Hypothalamus (tissue), 51 donors: ENCODE measurements at places on chromosomes 11 and 22.

- no peak for DNase-seq
Measured at GRCh38 chr22:33747576-33748180, 172.6 kb downstream of the LARGE1 start.

DNA sequence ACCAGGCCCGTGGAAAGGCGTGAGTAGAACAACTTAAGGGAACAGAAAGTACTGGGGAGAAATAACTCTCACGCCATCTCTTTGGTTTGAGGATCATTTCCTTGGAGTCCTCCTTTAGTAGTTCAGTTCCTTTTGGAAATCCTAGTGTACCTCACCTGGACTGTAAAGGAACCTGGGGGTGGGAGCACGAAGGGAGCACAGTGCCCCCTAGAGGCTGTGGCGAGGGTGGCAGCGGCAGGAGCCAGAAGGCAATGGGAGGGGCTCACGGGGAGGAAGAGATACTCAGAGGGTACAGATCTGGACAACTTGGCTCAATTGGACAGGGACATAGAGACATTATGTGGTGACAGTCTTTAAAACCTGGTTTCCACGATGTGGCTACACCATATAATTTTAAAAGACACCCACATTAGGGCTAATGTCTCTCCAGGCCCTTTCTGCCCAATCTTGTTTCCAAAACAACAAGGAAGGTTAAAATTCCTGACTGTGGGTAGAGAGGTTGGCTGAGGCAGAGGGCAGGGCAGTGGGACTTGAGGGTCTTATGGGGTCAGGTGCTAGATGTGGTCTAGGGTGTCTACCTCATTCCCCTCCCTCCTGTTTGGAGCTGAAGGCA is 87.0 kb downstream of the CSNK2A3 start:
- DNase-seq: peak; percentile 5

GRCh38 chr11:57417056-57417455 is 9.9 kb downstream of the SLC43A3 start:
- no peak for DNase-seq

- no peak for DNase-seq
Measured at GRCh38 chr11:43010042-43010441, 301.8 kb upstream of the API5 start.

DNA sequence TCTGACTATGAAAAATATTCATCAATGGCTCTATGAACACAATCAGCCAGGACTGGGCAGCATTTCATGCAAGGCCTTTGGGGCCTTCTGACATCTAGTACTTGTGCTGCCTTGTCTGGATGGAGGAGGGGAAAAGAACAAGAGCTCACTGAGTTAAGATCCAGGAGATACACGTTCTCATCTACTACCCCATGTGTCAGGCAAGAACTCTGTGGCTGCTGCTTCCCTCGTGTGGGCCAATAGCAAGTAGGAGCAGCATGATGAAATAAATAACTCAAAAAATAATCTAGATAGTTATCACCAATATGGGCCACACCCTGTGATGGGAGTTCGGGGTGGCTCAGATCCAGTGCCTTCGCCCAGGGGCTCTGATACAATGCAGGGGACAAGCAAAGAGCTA is 7.3 kb downstream of the KCNE3 start:
- DNase-seq: no peak

- DNase-seq: no peak
Measured at GRCh38 chr22:43442386-43443151, 30.8 kb downstream of the MPPED1 start.

- no peak for DNase-seq
Measured at GRCh38 chr22:30460147-30460546, 11.7 kb downstream of the SEC14L3 start.

- no peak for DNase-seq
Measured at GRCh38 chr22:29096736-29097669, 24.2 kb downstream of the KREMEN1 start.

DNA sequence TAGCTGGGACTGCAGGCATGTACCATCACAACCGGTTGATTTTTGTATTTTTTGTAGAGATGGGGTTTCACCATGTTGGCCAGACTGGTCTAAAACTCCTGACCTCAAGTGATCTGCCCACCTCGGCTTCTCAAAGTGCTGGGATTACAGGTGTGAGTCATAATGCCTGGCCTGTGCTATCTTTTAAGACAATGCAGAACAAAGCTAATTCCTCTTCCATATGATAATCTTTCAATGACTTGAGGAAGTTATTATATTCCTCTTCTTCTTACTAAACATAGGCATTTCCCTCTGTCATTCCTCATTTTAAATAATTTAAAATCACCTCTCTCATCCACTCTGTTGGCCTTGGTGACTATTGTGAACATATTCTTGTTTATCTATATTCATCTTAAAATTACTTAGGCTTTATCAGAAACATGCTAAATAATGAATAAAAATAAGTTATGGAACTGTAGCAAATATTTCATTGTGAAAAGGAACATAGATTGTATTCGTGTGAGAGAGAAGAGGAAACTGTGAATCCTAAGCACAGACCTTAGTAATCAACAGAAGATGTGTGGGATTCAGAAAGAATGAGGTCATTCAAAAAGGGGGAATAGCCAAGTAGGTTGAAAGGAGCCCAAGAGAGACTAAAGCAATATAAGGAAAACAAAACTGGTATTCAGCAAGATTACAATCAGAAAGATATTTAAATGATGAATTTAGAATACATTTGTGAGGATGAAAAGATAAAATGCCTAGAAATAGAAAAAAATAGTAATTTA is 269.4 kb downstream of the TTC28 start:
- no peak for DNase-seq

GRCh38 chr11:84671325-84671999 is 955.7 kb downstream of the DLG2 start:
- DNase-seq: no peak

DNA sequence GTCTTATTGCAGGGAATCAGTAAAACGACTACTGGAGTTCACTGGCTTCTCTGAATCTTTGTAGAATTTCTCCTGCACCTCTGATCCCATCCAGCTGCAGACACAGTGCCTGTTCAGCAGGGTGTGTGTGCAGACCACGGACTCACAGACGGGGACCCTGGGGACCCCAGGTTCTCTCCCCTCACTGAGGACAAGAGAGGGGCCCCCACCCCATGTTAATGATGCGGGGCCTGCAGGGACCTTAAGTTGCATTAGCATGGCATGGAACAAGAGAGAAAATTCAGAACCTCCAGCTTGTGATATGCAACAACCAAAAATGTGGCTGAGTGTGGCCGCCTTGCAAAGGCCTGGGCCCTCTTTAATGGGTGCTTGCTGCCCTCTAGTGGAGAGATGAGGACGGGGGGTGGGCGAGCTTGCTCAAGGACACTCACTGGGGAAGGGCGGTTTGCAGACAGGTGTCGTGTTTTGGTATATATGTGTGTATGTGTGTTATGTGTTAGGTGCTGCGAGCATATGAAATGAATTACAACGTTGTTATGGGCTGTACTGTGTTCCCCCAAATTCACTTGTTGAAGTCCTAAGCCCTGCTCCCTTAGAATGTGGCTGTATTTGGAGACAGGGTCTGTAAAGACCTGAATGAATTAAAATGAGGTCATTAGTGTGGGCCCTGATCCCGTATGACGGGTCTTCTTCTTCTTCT is 84.4 kb upstream of the SEPTIN5 start:
- DNase-seq: peak; percentile 62

- DNase-seq: no peak
Measured at GRCh38 chr11:21053466-21053865, 384.1 kb downstream of the NELL1 start.

GRCh38 chr11:109604481-109605400 is 182.8 kb downstream of the C11orf87 start:
- no peak for DNase-seq

DNA sequence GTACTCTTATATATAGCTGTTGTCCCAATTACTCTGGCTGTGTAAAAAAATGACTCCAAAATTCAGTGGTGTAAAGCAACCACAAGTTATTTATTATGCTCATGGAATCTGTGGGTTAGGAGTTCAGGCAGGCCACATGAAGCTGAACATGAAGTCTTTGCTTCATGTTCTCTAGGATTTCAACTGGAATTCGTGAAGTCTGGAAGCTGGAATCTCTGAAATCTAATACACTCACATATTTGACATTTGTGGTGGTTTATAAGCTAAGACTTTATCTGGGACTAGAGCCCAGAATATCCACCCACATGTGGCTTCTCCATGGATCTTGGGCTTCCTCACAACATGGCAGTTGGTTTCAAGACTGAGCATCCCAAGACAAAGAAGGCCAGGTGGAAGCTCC is 430.6 kb downstream of the MIAT start:
- no peak for DNase-seq

GRCh38 chr11:110613197-110613918 is 98.9 kb downstream of the ARHGAP20 start:
- no peak for DNase-seq

- DNase-seq: peak; percentile 78
Measured at GRCh38 chr11:70826541-70827335, 425.6 kb downstream of the SHANK2 start.

- no peak for DNase-seq
Measured at GRCh38 chr11:64580412-64580811, 10.6 kb upstream of the SLC22A12 start.

- no peak for DNase-seq
Measured at GRCh38 chr11:94731880-94732601, 36.1 kb upstream of the AMOTL1 start.

DNA sequence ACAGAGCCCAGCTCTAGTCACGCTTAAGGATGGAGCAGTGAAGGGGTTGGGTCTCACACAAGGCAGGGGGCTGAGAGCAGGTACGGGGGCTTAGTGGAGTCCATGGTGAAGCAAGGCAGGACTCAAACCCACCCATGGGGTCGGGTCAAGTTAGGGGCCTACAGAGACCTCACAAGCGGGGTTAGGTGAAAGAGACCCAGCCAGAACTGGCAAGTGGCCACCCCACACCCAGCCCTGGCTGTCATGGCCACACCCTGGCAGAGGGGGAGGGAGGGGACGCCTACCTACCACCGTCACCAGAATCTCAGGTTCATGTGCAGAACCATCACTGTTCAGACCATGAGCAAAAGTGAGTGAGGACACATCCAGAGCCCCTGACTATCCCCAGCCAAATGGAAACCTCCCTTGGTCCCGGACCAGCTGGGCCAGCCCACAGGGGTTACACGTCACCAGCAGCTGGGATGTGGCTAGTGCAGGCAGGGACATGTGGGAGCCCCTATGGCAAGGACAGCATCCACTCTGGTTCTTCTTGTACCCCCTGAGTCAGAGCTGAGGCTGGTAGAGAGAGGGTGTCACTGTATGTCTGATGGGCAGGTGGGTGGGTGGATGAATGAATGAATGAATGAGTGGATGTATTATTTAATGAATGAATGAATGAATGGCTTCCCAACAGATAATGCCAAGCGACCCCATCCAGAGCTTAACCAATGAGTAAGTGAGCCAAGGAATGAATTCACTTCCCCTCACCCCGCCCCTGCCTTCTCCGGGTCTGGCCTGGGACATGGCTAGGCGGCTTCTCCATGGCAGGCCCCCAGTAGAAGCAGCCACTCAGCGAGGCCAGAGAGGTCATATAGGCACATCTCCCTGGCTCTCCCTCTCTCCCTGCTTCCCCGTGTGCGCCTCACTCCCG is 681.6 kb downstream of the TBC1D22A start:
- no peak for DNase-seq

DNA sequence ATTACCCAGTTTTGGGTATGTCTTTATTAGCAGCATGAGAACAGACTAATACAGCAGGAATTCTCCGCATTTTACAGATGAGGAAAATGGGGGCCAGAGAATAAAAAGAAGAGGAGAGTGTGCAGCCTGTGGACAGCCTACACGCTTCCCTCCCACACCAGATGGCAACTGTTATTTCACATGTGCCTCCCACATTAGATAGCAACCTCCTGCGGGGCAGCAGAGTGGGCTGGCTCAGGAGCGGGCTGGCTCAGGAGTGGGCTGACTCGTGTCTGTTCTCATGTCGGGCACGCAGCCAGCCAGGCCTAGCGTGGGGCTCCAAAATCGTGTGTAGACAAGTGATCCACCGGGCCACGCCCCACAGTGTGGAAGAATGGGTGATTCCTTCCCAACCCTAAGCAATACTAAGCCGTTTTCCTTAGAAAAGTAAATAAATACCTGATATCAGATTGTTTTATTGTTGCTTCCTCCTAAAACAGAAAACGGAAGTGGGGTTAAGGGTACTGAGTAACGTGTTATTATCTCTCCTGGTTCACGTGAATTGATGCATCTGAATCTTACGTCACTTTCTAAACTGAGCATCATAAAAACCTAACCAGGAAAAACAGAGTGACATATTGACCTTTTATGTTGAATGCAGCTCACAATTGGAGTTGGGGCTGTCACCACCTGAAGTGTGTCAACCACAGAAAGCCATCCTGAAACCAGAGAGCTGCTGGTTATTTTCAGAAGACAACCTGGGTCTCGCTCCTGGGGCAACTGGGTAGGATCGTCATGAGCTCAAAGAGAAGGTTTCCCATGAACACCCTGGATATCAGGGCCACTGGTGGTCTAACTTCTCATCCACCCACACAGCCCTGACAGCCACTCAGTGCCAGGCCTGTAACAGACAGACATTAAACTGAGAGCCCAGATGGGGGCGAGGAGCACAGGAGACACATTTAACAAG is 3.3 kb downstream of the TTLL1 start:
- DNase-seq: no peak

- no peak for DNase-seq
Measured at GRCh38 chr22:46681010-46681409, 57.0 kb downstream of the CERK start.

DNA sequence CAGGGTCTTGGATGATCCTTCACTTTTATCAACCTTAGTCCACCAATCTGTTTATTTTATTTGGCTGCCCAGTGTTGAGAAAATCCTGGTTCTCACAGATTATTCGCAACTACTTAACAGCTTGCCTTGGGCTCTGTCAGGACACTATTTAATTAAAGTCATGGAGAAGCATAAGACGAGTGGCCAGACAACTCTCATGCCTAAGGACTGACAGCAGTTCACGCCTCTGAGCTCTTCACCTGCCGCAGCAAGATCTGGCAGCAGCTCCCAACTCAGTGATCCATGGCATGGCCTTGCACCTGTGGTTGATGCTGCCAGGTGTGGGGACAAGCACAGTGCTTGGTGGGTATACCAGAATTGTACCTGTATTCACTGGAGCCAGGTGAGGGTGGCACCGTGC is 37.8 kb downstream of the HIRA start:
- DNase-seq: no peak

DNA sequence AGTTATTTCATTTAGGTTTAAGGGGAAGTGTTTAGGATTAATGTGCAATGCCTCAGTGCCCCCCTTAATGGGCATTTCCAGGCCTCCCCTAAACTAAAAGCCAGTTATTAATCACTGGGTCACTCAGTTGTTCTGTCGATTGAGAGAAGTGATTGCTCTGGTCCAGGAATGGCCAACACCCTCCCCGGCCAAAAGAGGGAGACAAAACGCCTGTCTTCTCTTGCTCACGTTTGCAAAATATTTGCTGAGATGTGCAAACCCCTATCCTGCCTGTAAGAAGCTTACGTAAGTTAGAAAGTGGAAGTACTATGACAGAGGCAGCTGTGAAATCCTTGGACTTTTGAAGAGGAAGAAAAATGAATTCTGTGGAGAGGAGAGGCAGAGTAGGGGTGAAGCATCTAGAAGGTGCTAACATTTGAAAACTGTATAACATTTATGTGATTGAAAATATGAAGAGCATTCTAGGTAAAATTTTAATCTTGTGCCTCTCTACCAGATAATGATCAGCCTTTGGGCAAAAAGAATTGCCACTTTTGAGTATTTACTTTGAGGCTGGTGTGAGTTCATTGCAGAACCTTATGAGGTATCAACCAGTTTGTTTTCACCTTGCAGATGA is 37.7 kb downstream of the NTM start:
- DNase-seq: no peak
